K562 (cell line): ENCODE measurements at places on chromosomes 13 and 19. TPM values are rescaled to one million over a fixed set of nuclear protein-coding genes. Genes with fewer than 3 reads are reported as not detected.

Gene CACNG7
- not detected in 2 replicates for total RNA-seq

DNA sequence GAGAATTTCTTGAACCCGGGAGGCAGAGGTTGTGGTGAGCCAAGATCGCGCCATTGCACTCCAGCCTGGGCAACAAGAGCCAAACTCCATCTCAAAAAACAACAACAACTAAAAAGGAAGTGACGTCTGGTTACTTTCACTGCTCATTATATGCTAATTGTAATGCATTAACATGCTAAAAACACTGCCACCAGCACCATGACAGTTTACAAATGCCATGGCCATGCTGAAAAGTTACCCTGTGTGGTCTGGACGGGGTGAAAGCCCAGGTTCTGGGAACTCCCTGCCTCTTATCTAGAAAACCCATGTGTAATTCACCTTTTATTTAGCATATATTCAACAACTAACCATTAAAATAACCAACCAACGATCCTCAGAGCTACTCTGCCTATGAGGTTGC lies 28.1 kb downstream of the CPT1C start:
- H3K4me3 ChIP-seq = no peak overlapping the region
- no peaks in the 10 kb centered on the region for H3K27me3 ChIP-seq
- no peak overlapping the region for H3K27ac ChIP-seq
- H3K36me3 ChIP-seq = peaks cover 2% of the 10 kb centered on the region; the same call in 1 of the 3 replicates

GRCh38 chr19:3359015-3359918 lies 7.1 kb upstream of the NFIC start:
- no peaks in the 10 kb centered on the region for H3K27me3 ChIP-seq
- H3K36me3 ChIP-seq = peaks cover 17% of the 10 kb centered on the region; the same call in 2 of the 3 replicates
- peak overlapping the region; percentile 96 for H3K27ac ChIP-seq
- peaks cover 35% of the 10 kb centered on the region for H3K4me1 ChIP-seq

Gene MBD3L2
- not detected in 2 replicates for total RNA-seq

- peak; percentile 66 for DNase-seq
- no peaks in the 10 kb centered on the region; the same call in 1 of the 2 replicates for H3K27me3 ChIP-seq
- H3K4me1 ChIP-seq = no peaks in the 10 kb centered on the region
- no peak overlapping the region for H3K4me3 ChIP-seq
- no peak overlapping the region for H3K27ac ChIP-seq
- H3K36me3 ChIP-seq = no peaks in the 10 kb centered on the region
Measured at GRCh38 chr19:34145741-34146202, 26.5 kb upstream of the LSM14A start.

DNA sequence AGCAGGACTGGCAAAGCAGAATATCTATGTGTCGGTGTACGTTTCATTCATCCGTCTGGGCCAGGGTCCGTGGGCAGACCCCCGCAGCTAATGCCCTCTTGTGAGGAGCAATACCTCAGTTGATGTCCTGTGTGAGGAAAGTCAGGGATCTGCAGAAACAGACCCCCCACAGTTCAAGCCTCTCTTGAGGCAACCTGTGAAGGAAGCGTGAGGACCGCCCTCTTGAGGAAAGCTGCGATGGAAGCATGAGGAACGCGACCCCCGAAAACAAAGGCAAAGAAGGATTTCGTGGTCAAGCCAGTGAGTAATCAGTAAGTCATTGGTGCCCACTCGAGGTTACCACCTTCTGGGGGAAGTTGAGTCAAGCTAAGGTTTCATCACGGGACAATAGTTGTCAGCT lies 20.9 kb upstream of the ZNF83 start:
- H3K27ac ChIP-seq = no peak overlapping the region

Gene ZNF540
- total RNA-seq = 0.38 and 0.44 TPM in 2 replicates

- no peak overlapping the region for H3K27ac ChIP-seq
- H3K4me1 ChIP-seq = no peaks in the 10 kb centered on the region
- no peak for DNase-seq
- H3K4me3 ChIP-seq = no peak overlapping the region
Measured at GRCh38 chr19:30163663-30164062, 208.5 kb upstream of the ZNF536 start.

DNA sequence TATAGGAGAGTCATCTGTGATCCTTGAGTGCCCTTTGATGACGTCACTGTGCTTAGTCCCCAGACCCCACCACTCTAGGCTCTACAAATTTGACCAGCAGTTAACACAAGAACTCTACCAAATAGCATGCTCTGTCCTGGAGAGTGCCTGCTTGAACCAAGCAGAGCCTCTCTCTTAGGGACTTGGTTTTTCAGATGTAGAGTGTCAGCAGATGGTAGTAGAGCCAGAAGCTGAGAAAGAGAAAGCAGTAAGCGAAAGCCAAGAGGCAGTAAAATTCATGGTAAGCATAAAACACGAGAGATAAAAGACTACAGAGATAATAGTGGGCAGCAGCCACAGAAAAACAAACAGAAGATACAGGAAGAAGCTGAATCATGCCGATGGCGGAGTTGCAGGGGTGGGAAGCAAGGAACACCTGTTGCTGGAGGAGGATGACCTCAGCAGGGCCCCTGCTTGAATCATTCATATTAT lies 193.3 kb downstream of the SLC7A1 start:
- no peak overlapping the region; the same call in 2 of the 3 replicates for H3K27ac ChIP-seq
- DNase-seq = no peak
- H3K36me3 ChIP-seq = no peaks in the 10 kb centered on the region
- H3K4me1 ChIP-seq = no peaks in the 10 kb centered on the region; the same call in 1 of the 2 replicates
- H3K27me3 ChIP-seq = no peaks in the 10 kb centered on the region

Gene ZSCAN4
- not detected in 2 replicates for total RNA-seq

Gene FAAP24
- 4.9 and 7.4 TPM in 2 replicates for total RNA-seq

Gene ZNF541
- 0.04 and 0.16 TPM in 2 replicates for total RNA-seq

DNA sequence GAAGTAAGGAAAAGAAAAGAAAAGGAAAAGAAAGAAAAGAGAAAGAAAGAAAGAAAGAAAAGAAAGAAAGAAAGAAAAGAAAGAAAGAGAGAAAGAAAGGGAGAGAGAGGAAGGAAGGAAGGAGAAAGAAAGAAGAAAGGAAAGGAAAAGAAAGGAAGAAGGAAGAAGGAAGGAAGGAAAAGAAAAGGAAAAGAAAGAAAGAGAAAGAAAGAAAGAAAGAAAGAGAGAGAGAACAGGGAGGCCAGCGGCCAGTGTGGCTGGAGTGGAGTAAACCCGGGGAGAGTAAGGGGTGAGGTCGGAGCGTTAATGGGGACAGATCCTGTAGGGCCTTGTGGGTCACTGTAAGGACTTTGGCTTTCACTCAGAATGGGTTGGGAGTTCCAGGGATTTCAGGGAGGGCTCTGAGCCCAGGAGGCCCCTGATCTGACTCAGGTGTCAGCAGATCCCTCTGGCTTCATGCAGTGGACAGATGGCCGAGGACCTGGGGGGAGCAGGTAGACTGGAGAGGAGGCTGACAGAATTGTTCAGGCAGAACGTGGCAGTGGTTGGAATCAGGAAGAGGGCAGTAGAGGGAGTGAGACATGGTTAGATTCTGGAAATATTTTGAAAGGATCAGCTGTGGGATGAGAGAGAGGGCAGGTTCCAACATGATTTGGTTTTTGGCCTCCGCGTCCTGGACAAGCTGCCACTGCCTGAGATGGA lies 19.8 kb upstream of the FXYD3 start:
- no peaks in the 10 kb centered on the region for H3K27me3 ChIP-seq
- no peak overlapping the region for H3K4me3 ChIP-seq
- H3K4me1 ChIP-seq = peaks cover 54% of the 10 kb centered on the region
- DNase-seq = peak; percentile 35

DNA sequence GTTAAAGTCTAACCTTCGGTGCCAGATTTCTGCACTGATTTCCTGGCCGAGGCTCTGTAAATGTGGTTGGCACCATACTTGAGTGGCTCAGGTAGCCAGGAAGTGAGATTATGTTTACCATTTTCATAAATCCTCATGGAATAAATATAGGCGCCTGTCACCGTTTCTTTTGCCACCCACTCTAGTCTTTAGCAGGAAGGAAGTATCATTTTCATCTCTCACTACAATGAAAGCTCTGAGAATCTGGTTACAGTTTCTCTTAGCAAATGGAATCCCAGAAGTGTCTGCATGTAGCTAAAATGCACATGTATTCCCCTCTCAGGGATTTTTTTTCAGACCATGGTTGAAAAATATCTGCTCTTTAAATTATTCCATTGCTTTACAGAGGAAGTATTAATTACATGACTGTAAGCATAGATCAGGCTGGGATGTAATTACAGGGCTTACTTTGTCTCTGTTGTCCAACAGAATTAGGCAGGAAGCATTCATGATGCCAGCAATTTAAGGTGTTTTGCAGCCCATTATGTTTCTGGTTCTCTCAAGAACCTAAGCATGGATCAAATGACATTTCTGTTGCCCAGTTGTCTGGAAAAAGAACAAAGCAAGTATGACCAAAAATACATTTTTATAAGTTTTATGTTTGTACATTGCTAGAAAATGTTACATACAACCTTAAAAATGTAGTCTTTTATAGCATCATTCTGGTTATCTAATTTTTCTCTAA lies 221.7 kb upstream of the SPRY2 start:
- no peaks in the 10 kb centered on the region for H3K36me3 ChIP-seq
- no peak overlapping the region for H3K4me3 ChIP-seq
- H3K27me3 ChIP-seq = peaks cover 11% of the 10 kb centered on the region
- H3K27ac ChIP-seq = no peak overlapping the region
- DNase-seq = no peak

Gene GPR183
- total RNA-seq = 2.3 TPM in 2 replicates

GRCh38 chr19:7428651-7429113 lies 60.2 kb downstream of the PEX11G start:
- no peaks in the 10 kb centered on the region for H3K36me3 ChIP-seq
- H3K4me1 ChIP-seq = no peaks in the 10 kb centered on the region
- H3K4me3 ChIP-seq = no peak overlapping the region
- no peak for DNase-seq
- no peak overlapping the region for H3K27ac ChIP-seq

- no peaks in the 10 kb centered on the region for H3K27me3 ChIP-seq
- no peak for DNase-seq
- H3K27ac ChIP-seq = no peak overlapping the region
- no peak overlapping the region for H3K4me3 ChIP-seq
Measured at GRCh38 chr19:47637550-47637949, 28.6 kb downstream of the BICRA start.

DNA sequence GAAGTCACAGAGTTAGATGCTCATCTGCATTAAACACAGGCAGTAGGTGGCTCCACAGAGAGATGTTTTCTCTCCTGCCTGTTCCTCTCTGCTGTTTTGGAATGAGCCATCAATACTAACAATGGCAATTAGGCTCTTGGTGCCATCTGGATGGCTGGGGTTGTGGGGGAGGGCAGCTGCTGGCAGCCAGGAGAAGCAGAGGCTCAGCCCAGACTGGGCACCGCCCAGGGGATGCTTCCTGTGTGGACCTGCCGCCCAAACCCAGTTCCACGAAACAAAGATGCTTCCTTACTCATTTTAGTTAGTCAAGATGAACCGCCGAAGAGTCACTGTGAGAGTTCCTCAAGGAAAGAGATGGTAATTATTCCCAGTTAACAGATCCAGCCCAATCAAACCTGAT lies 50.8 kb upstream of the PCDH8 start:
- DNase-seq = no peak
- no peak overlapping the region for H3K4me3 ChIP-seq
- no peaks in the 10 kb centered on the region for H3K27me3 ChIP-seq
- no peaks in the 10 kb centered on the region for H3K36me3 ChIP-seq
- H3K27ac ChIP-seq = no peak overlapping the region
- H3K4me1 ChIP-seq = no peaks in the 10 kb centered on the region

- no peaks in the 10 kb centered on the region for H3K36me3 ChIP-seq
- H3K4me1 ChIP-seq = no peaks in the 10 kb centered on the region; the same call in 2 of the 3 replicates
Measured at GRCh38 chr13:36344173-36344572, 2.0 kb downstream of the SPART start.
